ENCODE measurements at places on chromosomes 5 and 9.

- no peak for DNase-seq
These were observed 223.6 kb downstream of the MLLT3 start for GRCh38 chr9:20398536-20399338.

DNA sequence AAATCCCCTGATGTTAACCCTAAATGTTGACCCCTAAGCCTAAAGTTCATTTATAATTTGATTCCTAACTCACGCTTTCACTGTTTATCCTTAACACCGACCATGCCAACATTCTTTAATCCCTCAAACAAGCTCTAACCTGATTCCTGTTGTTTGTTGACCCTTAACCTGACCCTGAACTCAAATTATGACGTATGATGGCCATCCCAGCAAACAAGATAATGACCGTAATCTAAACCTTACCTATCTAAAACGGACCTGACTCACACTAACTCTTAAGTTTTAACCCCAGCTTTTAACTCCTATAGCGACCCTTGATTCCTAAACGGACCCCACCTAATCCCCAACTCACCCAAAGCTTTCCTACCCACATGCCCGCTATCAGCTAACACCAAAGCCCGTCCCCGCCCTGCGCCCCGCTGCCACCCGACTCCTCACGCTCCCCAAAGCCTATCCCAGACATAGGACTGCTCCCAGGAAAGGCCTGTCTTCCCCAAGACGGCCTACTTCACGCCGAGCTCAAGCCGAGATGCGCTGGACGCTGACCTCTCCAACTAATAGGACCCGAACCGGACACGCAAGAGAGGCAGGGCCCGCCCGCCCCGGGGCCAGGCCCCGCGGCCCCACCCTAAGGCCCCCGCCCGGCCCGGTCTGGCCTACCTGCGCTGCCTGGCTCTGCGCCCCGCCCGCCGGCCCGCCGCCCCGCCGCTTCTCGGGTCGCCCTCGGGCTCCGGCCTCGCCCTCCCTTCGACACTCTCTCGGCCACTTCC is 395 bp downstream of the TLN1 start:
- DNase-seq, result no peak

GRCh38 chr9:115350548-115350947 is 232.6 kb upstream of the TNC start:
- DNase-seq, result no peak

DNA sequence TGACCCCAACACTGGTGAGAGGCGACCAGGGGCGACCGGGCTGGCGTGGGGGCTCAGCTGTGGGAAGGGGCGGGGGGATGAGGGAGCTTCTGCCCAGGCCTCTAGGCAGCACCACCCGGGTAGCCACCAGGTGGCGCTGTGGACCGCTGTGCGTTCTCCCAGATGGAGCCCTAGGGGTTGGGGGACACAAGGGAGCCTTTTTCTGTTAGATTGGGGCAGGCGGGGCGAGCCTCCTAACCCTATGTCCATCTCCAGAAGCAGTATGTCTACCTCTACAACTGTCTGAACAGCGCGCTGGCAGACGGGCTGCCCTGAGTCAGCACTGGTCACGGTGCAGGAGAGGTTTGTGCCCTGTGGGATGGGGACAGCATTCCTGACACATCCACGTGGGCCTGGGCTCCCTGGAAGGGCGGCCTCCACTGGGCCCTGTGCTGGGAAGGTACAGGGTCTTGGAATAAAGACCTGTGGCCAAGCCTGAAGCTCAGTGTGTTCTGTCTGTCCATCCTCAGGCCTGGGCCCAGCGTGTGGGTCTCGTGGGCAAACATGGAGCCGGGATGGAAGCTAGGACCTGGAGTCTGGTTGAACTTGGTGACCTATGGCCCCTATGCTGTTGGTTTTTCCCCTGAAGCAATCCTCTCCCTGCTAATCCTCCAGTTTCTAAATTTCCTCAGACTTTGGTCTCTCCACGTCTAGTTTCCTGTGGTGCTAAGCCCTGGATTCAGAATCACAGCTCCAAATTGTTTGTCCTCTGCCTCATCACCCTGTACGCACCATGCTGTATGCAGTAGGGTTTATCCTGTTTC is 23.1 kb upstream of the SPTLC1 start:
- DNase-seq, result peak; percentile 76

DNA sequence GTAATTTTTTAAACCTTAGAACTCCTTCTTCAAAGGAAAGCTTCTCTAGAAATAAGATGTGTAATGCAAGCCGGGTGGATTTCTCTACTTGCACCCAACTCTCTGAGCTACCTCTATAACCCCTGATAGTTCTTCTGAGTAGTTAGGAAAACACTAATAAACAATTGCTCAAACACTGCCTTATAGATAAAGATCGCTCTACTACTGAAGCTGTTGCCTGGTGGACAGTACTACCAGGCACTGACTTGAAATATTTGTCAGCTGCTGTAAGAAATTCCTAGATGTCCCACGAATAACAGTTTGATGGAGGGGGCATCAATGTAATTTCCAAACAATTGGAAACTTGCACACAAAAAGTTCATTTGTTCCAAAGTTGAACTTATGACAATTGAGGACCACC is 42.0 kb downstream of the NR3C1 start:
- no peak for DNase-seq

DNA sequence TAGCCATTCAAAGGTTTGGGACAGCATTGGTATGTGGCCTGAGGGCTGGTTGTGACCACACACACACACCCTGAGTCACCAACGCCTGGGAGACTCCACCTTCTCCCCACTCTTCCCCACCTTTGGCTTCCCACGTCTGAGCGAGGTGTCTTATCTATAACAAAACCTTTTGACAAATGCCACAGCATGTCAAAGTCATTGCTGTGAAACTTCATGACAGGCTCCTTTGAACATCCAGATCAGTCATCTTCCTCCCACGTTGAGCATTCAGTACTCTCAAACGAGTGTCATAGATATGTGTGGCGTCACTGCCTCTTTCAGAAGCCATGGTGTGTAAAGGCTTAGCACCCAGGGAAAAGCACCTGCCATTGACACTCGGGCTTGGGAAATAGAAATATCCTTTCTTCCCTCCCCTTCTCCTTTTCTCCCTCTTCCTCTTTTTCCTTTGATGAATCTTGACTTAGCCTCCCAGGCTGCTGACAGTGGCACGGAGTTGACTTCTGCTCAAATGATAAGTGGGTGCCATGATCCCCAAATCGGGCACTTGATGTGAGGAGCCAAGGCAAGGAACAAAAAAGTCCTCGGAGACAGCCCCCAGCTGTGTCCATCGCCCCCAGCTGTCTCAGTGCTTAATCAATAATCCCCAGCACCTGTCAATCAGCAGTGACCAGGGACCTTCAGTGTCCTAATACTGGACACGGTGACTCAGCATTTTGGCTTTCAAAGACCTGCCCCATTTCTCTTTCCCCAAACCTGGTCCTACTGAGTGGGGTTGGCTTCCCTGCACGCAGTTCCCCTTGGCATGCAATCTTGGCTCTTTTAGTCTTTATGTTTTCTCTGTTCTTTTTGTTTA is 114.8 kb downstream of the FGF18 start:
- no peak for DNase-seq

- DNase-seq, result no peak
These were observed 7.4 kb downstream of the DMXL1 start for GRCh38 chr5:119078071-119078846.

DNA sequence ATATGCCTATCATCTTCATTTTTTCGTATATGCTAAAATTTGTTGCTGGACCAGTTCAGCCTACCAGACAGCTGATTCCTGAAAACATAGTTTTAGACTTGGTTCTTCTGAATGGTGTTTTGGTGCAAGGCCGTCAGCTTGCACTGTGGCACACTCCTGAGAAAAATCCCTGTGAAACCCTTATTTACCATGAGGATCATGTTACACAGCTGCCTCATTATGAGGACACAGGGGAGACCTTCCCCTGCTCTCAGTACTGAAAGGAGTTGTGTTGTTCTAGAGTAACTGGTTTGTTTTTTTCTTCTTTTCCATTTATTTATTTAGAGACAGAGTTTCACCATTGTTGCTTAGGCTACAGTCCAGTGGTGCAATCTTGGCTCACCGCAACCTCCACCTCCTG is 37.6 kb downstream of the MAST4 start:
- DNase-seq, result no peak

GRCh38 chr5:1167728-1168709 is 33.4 kb upstream of the SLC6A19 start:
- peak; percentile 43 for DNase-seq

DNA sequence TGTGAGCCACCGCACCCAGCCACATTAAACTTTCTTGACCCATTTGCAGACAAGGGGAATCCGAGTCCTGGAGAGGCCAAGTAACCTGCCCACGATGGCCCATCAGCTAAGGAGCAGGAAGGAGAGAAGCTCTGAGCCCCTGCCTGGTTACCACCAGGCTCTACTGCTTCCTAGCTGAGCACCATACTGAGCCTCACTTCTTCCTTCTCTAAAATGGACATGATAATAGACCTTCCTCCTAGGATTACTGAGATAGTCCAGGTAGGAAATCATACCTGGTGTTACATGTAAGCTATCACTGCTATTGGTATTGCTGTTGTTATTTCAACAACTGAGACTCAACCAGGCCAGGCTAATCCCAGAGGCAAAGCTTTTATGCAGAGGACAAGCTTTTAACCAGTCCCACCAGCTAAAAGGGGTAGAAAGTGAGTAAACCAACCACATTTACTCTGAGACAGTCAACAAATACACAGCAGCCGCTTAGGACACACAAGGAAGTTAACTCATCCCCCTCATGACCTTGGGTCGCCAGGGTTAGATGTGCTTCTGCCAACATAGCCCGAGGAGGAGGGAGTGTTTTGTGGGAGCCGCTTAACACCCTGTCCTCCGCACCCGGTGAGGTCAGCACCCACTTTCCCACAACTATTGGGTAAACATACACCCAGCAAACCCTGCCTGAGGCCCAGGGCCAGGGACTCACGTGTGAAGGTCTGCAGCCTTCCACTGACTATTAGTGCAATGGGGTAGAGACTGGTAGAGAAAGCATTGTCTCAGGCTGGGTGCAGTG is 20.6 kb upstream of the PTGES start:
- no peak for DNase-seq

DNA sequence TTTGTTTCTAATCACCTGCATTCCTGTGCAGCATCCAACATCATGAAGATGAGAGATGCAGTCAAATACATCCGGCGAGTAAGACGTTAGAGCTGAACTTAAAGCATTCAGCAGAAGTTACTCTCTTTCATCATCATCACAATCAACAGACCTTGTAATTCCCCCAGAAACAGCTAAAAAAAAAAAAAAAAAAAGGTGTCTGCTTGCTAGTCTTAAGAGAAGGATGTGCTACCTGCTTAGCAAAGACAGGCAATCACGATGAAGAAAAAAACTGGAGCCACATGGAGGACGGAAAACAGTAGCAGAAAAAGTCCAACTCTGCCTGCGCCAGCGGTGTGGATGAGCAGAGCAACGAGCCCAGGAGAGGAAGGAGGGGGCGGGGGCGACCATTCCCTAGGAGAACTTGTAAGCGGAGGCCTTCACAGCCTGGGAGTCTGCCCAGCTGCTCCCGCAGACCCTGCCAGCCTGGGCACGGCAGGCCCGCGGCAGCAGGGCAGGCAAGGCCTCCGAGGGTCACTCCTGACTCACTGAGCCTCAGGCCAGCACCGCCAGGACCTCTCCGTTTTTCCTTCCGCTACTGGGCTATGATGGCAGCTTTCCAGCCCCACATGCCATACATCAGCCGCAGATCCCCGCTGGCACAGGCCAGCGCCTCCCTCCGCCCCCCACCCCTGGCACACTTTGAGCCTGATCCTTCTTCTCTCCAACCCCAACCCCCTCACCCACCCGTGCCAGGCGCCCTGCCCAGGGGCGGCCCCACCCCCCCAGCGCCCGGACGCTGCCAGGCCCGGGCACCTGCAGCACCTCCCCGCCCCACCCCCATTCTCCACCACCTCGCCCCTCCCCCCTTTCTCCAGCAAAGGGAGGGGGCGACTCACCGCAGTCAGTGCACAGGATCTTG is 1.4 kb downstream of the NRG2 start:
- DNase-seq, result no peak

DNA sequence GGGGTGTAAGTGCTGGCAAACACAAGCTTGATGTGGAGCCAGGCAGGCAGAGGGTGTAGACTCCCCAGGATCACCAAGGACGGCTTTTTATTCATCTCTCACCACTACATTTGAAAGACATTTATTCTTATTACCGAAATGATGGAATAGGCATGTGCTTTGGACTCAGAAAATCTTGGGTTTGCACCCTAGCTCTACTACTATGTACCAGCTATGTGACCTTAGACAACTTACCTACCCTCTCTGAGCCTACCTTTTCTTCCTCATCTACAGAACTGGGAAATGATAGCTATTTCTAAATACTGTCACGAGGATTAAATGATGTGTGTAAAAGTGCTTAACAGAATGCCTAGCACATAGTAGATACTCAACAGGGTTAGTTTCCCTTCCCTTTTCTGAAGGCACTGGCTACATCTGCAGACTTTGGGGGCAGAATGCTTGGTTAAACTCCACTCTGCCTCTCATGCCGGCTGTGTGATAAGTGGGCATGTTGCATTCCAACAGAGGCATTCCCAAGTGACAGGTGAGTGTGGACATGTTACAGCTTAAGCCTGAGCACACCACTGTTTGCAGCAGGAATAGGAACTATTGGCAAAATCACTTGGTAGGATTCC is 94.8 kb downstream of the SLC1A3 start:
- DNase-seq, result no peak

- no peak for DNase-seq
These were observed 124.0 kb downstream of the CETN3 start for GRCh38 chr5:90285581-90285980.

GRCh38 chr9:116460026-116460425 is 227.1 kb upstream of the TRIM32 start:
- DNase-seq, result no peak

- no peak for DNase-seq
These were observed 339.3 kb downstream of the BRINP1 start for GRCh38 chr9:119029886-119030285.

DNA sequence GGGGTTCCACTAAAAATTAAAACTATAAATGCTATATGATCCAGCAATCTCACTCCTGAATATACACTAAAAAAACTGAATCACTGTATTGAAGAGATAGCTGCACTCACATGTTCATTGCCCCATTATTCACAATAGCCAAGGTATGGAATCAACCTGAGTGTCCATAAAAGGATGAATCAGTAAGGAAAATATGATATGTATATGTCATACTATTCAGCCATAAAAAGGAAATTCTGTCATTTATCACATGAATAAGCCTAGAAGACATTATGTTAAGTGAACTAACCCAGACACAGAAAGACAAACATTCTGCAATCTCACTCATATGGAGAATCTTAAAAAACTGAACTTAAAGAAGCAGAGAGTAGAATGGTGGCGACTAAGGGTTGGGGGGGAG is 1376.2 kb upstream of the CDH9 start:
- DNase-seq, result no peak

- peak; percentile 40 for DNase-seq
These were observed 102.8 kb upstream of the DAP start for GRCh38 chr5:10863763-10864383.

Data from stimulated activated CD4-positive, alpha-beta T cell treated with anti-CD3 and anti-CD28 coated beads, Interleukin-1b, Interleukin-23, amount 100 ng/mL, for 4 hours (primary cell).